ENCODE measurements at places on chromosomes 3 and 15. TPM values are rescaled to one million over a fixed set of nuclear protein-coding genes. Genes with fewer than 3 reads are reported as not detected.

GRCh38 chr15:98654790-98655360 lies 6.5 kb downstream of the IGF1R start:
- no peak for DNase-seq

DNA sequence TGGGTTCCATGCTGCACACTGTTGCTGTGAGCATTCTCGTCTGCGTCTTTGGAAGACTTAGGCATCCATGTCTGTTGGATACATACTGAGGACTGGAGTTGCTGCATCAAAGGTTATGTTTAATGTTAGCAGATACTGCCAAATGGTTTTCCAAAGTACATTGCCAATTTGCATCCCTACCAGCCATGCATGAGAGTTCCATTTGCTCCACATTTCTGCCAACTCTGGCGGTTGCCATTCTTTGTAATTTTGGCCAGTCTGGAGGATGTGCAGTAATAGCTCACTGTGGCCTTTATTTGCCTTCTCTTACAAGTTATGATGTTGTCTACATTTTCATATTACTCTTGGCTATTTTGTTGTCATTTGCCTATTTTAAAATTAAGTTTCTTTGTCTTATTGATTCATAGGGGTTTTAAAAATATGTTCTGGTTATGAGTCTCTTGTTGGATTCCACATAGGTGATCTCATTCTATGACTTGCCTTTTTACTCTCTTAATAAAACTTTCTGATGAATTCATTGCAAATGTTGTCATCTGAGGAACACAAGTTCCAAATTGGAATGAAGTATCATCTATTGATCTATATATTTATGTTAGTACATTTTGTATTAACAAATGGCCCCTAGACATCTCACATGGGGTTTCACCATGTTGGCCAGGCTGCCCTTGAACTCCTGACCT lies 42.1 kb downstream of the FBLN2 start:
- no peak for DNase-seq

DNA sequence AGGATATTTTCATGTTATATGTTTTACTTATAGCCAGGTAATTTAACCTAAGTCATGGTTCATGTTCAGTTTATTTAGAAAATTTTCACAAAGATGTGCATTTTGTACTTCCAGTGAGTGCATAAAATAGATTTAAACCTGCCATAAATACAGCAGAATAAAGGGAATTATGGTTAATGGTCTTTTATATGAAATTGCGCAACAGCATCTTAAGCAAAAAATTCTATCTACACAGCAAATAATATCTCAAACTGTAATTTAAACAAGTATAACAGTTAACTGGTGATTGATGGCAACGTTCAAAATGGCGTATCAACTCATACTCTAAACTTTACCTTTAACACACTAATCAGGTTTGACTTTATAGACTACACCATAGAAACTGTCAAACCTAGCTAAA lies 97.6 kb downstream of the ROBO1 start:
- DNase-seq: no peak

DNA sequence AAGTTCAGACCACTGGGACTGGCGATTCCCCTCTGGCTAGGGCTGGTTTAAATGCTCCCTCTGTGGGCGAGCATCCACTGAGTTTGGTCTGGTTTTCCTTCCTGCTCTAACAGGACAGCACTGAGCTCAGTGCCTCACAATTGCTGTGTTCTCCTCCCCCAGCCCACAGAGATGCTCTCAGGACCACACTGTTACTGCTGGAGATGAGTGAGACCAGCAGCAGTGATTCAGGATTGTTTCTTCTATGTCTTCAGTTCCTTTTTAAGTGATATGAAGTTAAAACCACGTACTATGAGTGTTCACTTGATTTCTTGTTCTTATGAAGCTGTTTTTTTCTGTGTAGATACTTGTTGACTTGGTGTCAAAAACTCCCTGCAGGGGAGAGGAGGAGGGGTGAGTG lies 180.4 kb upstream of the COL8A1 start:
- DNase-seq: no peak

ALDH1A3 gene
- total RNA-seq: 3.7 TPM

- DNase-seq: no peak
These were observed 254.1 kb upstream of the SATB1 start for GRCh38 chr3:18679238-18679637.

DUOX1 gene
- total RNA-seq: 1.0 TPM

FGD5 gene
- total RNA-seq: 16.5 TPM

SEMA7A gene
- 1.6 TPM for total RNA-seq

DNA sequence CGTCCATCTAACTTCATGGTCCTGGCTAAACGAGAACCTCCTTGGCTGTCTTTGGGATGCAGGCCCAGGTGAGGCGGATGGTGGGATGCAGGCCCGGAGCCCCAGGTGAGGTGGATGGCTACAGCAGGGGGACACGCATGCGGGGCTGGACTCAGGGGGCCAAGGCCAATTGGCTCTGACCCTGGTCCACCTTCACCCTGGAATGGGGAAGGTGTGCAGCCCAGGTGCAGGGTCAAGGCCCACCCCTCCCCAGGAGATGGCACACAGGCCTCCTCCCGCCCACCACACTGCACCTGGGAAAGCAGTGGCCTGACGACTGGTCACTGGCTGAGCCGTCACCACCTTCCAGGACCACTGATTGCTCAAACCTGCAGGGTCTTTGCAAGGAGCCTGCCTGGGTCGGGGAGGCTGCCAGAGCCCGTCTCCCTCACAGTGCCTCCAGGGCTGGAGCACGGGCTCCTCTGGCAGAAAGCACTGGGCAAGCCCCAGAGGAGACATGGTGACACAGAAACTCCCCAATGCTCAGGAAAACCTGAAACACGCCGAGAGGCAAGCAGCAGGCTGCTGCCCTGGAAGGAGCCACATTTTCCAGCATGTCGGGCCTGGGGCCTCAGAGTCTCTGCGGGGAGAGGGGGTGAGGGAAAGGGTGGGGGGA lies 159.6 kb downstream of the LRRK1 start:
- DNase-seq: no peak

IDH3A gene
- 425 TPM for total RNA-seq

- DNase-seq: no peak
These were observed 12.3 kb downstream of the MEGF11 start for GRCh38 chr15:66241087-66241907.

DNA sequence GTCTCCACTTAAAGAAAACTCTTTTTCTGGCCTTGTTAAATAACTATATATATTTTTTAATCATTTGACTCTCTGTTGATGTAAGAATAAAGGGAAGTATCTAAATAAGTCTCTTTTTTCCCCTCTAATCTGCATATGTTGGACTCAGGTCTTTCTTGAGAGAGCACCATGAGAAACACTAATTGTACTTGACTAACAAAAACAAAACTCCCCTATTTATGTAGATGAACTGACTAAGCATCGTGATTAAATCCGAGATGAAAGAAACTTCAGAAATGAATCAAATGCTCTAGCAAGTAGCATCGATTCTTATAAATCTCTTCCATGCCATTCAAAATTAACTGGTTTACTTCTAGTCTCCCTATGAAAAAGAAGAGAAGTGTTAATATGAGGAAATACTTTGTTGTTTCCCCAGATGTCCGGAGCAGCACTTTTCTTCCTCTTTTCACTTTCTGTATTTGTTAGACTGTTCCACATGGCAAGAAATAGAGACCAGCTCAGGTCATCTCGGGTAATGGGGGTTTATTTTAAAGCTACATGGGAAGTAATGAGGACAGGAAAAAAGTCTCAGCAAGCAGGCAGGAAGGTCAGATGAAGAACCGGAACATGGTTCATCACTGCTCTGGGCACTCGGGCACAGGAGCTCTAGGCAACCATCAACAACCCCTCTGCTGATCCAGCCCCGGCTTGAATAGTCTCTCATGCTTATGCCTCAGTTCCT lies 288.3 kb downstream of the CNTN6 start:
- no peak for DNase-seq

GRCh38 chr3:133380481-133381225 lies 19.2 kb upstream of the BFSP2 start:
- DNase-seq: no peak

IL17RE gene
- 0.78 TPM for total RNA-seq

DNA sequence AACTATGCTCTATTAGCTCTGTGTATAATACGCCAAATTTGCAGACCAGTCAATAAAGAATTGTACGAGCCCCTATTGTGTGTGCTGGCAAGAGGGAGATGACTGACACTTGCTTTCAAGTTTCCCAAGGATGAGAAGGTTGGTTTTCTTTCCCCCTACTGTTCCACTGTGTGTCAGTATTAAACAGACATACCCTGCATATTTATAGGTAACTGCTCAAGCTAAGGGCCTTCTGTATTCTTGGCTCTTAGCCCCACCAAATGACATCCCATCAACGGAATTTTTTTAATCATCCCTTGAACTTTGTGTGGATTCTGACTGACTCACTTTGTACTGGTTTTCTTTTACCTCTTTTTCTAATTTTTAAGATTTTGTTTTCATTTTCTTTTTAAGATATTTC lies 60.6 kb upstream of the GYG1 start:
- no peak for DNase-seq

- DNase-seq: no peak
These were observed 373.5 kb downstream of the SHQ1 start for GRCh38 chr3:72474775-72475174.

DNA sequence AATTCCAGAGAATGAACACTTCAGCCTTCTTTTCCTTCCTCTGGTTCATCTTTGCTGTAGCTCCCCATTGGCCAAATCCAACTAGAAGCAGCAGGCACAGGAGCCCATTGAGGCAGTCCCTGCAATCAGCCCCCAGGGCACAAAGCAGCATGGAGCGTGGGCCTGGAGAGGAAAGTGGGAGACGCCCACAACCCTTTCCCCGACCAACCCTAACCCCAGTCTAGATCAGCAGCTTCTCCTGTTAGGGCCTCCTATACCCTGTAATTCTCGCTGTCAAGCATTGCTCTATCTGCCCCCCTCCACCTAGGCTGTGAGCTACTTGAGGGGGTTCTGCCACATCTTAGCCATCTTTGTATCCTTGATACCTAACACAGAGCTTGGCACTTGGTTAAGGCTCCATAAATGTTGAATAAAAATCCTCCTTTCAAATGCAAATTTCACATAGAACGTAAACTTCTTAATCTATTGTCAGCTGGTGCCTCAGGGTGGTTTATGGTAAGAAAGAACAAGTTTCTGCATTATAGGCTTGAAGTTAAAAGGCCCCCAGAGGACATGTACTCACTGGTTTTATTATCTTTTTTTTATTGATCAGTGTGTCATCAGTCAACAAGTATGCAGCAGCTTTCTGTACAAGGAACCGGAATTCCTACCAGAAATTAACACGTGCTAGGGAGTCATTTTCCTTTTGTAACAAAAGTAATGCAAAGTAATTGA lies 97.9 kb upstream of the PFN2 start:
- DNase-seq: no peak

RARB gene
- total RNA-seq: 17.5 TPM

PLD1 gene
- 78.0 TPM for total RNA-seq

- no peak for DNase-seq
These were observed 445.3 kb upstream of the KCNMB2 start for GRCh38 chr3:178090899-178091298.

DNA sequence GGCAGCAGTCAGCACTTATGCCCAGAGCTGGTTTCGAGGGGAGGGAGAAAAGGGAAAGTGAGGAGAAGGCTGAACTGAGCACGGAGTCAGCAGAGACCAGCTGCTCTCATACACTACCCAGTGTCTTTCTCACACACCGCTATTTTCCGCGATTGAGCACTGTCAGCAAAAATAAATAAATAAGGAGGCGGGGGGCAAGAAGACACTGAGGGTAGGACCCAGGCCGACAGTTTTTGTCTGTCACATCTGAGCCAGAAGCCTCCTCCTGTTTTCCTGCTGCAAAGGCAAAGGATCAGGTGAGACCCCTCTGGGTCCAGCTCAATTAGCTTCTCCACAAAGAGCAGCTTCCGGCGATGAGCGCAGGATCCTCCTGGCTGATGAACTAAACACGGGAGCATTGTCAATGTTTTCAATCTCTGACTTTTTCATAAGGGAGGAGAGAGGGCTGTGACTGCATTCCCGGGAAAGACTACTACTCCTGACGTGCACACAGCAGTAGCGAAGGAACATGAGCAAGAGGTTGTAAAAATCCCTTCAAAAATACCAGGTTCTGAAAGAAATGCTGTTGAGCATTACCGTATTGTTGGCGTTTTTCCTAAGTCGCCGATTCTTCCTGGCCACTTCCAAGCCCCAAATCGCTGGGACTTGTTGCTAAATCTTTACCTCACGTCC lies 1.3 kb downstream of the FRMD5 start:
- DNase-seq: no peak

- no peak for DNase-seq
These were observed 461.3 kb upstream of the NAALADL2 start for GRCh38 chr3:174397848-174398247.
